ENCODE measurements at places on chromosomes 11 and 22.

- no peak for DNase-seq
These were observed 114.9 kb downstream of the FANCF start for GRCh38 chr11:22510741-22511140.

GRCh38 chr22:30186041-30186440 lies 60.5 kb downstream of the LIF start:
- DNase-seq = no peak

- DNase-seq = no peak
These were observed 6.0 kb downstream of the APOL1 start for GRCh38 chr22:36258701-36259614.

DNA sequence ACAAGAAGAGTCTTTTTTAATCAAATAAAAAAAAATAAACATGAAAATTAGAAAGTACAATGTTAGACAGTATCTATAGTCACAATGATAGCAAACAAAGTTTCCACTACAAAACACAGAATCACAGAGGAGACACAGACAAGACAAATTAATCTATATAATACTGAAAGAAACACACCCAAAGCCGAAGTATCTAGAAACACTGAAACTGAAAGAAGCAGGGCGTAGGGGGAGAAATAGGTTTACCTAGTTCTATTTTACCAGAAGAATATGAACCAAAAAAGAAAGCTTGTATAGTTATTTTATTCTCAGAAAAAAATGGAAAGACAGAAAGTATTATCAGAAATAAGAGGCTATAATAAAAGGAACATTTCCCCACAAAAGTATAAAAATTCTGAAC lies 27.1 kb upstream of the NUP50 start:
- no peak for DNase-seq

GRCh38 chr11:128920666-128921065 lies 22.0 kb downstream of the TP53AIP1 start:
- DNase-seq = no peak

GRCh38 chr11:130706572-130706971 lies 209.7 kb downstream of the SNX19 start:
- DNase-seq = no peak

GRCh38 chr11:105168457-105168856 lies 28.9 kb upstream of the CARD18 start:
- DNase-seq = peak; percentile 23

GRCh38 chr11:8267280-8267679 lies 3.6 kb upstream of the LMO1 start:
- no peak for DNase-seq

- DNase-seq = no peak
These were observed 20.1 kb upstream of the ADORA2A start for GRCh38 chr22:24407278-24407665.

- no peak for DNase-seq
These were observed 278.7 kb upstream of the CCDC90B start for GRCh38 chr11:83564870-83565269.

DNA sequence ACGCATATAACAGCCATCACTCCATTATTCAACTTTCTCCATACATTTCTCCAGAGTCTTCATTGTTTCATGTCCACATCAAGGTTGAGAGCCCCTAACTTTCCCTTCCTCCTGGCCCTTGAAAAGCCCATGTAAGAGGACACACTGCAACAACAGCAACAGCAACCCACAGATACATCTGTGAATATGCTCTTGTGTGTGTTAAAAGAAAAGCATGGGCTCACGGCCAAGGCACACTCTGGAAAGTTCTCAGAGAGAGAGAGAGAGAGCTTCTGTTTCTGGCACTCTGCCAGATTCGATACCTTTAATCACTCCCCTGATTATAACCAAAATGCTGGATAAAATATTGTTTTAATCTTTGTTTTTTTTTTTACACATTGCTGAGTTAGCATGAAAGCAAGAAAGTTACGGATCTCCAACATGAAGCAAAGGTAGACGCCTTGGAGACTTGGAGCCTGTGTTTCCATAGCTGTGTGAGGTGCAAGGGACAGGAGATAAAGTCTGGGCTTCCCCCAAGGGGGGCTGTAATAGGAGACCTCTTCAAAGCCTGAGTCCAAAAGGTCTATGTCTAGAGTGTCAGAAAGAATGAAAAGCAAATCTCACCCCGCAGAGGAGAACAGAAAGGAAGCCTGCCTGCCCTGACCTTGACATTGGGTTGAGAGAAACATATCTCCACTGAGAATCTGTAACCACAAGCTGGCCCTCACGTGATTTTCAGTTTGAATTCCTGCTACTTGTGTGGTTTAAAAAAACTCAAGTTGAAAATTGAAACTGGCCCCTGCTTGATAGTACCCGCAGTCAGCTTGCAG lies 33.7 kb upstream of the MPPED1 start:
- no peak for DNase-seq

Measured in SW 1271 (cell line).